Naive thymus-derived CD8-positive, alpha-beta T cell (primary cell): ENCODE measurements at places on chromosomes 16 and 17.

GRCh38 chr17:57513569-57513968, 231.5 kb downstream of the CCDC182 start:
- DNase-seq, result no peak

GRCh38 chr16:75097941-75098901, 18.4 kb downstream of the LDHD start:
- DNase-seq, result peak; percentile 43

- DNase-seq, result no peak
These were observed 666.9 kb upstream of the SOX9 start for GRCh38 chr17:71453876-71454422.

- DNase-seq, result no peak
These were observed 32.8 kb upstream of the ABCC12 start for GRCh38 chr16:48188449-48189102.

- no peak for DNase-seq
These were observed 12.5 kb downstream of the CALCOCO2 start for GRCh38 chr17:48843187-48843900.

DNA sequence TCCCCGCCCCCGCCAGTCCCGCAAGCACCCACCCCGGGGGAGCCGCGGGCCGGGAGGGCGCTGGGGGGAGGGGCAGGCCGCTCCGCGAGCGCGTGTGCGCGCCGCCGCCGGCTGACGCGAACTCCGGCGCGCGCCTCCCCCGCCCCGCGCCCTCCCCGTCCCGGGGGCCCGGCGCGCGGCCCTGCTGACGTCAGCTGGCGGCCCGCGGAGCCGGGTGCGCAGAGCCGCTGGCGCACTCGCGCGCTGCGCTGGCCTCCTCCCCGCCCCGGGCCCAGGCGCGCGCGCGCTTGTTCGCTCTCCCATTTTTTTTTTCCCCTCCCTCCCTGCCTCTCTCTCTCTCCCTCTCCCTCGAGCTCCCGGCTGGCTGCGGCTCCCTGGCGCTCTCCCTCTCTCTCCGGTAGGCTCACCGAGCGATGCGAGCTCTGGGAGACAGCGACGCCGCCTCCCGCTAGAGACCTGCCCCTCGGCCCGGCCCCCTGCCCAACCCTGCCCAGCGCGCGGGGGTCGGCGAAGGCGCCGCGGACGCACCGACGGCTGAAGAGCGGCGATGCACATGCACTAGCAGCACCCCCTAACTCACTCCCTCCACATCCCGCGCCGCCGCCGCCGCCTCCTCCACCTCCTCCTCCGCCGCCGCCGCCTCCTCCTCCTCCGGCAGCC, at the start of gene GNAO1:
Gene GNAO1 (plus strand): TSS at position 334 of the 660 bp plus-strand sequence. CDS start 747 bp downstream, outside the sequence.
- DNase-seq, result peak; percentile 38

- no peak for DNase-seq
These were observed 355.0 kb downstream of the KIF2B start for GRCh38 chr17:54177606-54178308.

- no peak for DNase-seq
These were observed 40.8 kb upstream of the VPS4A start for GRCh38 chr16:69270395-69270794.

DNA sequence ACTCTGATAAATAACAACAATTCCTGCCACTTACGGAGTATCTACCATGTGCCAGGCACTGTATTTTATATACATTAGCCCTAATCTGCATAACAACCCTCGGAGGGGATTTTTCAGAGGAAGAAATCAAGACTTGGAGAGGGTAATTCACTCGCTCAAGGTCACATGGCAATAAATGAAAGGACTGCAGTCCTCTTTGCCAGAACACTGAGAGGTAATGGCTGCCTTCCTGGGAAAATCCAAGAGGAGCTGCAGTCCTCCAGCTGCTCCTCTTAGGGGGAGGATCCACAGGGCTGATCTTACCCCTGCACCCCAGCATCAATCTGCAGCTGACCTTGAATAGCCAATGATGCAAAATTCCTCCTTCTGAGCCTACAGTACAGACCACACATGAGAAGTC, 114.1 kb upstream of the RPL38 start:
- no peak for DNase-seq

- DNase-seq, result no peak
These were observed 88.8 kb downstream of the MGAT5B start for GRCh38 chr17:76956846-76957540.

GRCh38 chr17:60435244-60436167, 13.2 kb downstream of the CHCT1 start:
- peak; percentile 59 for DNase-seq

GRCh38 chr17:7147772-7148171, 31.4 kb downstream of the ASGR1 start:
- no peak for DNase-seq

DNA sequence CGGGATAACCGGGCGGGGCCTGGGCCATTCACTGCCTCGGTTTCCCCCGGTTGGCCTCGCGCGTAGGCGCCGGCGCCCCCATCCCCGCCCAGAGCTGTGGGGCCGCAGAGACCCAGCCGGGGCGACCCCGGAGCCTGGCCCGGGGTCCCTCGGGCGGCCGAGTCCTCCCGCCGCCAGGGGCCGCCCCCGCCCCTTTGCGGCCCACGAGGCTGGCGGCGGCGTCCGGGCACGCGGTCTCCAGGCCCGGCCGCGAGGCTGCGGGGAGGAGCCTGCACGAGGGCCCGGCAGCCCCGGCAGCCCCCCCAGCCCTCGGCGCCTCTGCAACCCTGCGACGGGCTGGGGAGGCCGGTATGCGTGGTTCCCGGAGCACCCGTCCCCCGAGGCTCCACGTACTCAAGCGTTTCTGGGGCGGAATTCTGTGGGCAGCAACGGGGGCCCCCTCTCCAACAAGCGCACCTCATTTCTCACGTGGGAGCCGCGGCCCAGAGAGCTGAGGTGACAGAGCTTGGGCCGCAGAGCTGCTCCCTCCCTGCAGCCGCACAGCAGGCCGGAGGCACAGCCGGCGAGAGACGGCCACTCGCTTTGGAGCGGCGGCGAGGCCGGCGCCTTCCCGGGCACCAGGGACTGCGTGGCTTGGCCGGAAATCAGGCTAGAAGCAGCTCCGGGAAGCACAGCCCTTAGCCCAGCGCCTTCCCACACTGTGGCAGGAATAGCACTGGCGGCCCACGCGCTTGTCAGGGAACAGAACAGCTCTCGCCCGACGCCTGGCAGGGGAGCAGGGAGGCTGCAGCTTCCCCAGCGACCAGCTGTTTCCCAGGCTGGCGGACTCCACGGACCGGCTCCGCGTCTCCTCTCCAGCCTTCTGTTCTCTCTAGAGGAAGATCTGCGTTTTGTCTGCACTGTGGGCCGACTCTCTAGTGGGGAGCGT, 867 bp upstream of the LIMD2 start:
- peak; percentile 75 for DNase-seq

DNA sequence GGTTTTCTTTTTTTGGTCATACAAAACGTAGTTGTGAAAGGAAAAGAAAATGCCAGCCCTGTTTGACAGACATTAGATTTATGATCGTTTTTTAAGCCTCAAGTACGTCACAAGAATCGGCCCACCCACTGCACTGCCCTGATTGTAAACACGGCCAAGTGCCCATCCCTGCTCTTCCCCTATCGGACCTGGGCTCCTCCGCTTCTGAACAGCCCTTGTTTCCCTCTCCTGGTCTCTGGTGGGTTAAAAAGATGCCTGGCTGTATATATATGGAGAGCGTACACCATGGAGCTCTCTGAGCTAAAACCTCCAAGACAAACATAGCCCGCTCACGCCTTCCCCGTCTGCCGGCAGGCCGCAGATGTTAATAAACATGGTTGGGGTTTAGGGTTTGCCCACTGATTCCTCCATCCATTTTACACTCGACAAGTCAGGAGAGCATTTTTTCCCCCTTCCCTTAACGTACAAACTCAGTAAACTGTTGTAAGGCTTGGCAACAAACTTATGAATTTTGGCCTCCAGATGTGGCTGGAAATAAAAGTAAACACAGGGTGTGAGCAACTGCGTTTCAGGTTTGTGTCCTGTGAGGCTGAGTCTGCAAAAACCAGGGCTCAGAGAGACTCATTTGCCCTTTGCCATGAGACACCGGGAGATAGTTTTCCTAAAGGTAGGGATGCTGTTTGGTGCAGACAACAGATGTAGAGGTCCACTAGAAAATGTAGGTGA, 325.9 kb downstream of the SOX9 start:
- no peak for DNase-seq

- no peak for DNase-seq
These were observed 908 bp downstream of the TMEM98 start for GRCh38 chr17:32928586-32929535.

GRCh38 chr17:79045842-79046196, 21.9 kb downstream of the C1QTNF1 start:
- DNase-seq, result peak; percentile 60

DNA sequence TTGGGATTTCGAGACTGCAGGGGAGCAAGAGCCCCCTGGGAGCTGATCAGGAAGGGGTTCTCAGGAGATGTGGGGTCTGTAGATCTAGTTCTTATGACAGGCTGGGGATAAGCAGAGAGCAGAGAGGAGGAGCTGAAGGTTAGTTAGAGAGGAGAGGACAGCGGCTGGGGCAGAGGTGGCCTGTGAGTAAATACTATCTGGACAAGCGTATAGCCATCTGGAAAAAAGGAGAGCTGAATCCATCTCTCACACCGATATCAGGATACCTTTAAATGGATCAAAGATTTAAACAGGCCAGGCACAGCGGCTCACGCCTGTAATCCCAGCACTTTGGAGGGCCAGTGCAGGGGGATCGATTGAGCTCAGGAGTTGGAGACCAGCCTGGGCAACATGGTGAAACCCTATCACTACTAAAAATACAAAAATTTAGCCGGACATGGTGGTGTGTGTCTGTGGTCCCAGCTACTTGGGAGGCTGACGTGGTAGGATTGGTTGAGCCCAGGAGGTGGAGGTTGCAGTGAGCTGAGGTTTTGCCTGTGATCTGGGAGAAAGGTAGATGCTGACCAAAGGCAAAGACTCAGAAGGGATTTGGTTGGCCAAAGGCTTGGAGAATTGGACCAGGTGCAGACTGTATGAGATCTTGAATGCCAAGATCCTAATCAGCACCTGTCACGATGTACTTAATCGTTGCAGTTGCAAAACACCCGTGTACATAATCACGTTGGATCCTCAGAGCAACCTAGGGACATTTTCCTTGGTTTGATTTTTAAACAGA, 18.9 kb upstream of the SLC25A19 start:
- DNase-seq, result no peak

- DNase-seq, result no peak
These were observed 135.4 kb upstream of the CHMP6 start for GRCh38 chr17:80855948-80856862.

GRCh38 chr17:17052462-17053221, 10.4 kb downstream of the MPRIP start:
- DNase-seq, result no peak

GRCh38 chr17:17921192-17922069, 50.8 kb downstream of the TOM1L2 start:
- no peak for DNase-seq

DNA sequence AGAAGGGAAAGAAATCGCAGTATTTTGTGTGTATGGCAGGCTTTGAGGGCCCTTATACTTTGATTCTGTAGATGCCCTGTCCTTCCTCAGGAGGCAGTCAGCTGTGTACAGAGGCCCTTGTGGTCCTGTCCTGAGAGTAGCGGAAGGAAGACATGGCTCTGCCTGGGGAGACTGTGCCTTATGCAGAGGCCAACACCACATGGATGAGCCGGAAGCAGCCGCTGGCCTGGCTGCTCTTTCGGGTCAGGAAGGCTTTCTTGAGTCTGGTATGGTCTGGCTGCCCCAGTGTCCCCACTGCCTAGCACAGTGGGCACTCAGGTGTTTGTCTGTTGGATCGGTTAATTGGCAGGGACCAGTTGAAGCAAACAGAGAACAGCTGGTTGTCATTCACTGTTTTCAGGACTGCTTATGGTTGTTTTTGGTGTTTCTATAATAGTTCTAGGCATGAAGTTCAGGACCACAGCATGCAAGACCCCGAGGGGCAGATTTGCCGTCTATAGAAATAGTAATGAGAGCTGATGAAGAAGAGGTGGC, 12.4 kb downstream of the USP10 start:
- DNase-seq, result no peak

GRCh38 chr17:2174468-2175293, 119.8 kb downstream of the HIC1 start:
- no peak for DNase-seq

GRCh38 chr17:2004435-2004952, 20.6 kb downstream of the RTN4RL1 start:
- DNase-seq, result no peak

DNA sequence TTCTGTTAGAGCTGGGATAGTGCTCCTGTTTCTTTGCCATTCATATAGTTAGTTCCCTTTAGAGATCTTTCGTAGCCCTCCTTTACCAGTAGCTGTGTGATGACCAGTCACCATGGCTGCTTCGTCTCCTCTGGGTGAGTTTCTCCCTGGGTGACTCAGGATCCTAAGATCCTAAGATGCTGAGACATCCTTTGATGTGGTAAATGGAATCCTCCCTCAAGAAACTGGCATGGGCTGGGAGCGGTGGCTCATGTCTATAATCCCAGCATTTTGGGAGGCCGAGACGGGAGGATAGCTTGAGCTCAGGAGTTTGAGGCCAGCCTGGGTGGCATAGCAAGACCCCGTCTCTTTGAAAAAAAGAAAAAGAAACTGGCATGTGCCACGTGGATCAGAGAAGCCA, 5.9 kb downstream of the PHAF1 start:
- no peak for DNase-seq

GRCh38 chr17:19397556-19398041, 10.6 kb upstream of the MFAP4 start:
- DNase-seq, result no peak

DNA sequence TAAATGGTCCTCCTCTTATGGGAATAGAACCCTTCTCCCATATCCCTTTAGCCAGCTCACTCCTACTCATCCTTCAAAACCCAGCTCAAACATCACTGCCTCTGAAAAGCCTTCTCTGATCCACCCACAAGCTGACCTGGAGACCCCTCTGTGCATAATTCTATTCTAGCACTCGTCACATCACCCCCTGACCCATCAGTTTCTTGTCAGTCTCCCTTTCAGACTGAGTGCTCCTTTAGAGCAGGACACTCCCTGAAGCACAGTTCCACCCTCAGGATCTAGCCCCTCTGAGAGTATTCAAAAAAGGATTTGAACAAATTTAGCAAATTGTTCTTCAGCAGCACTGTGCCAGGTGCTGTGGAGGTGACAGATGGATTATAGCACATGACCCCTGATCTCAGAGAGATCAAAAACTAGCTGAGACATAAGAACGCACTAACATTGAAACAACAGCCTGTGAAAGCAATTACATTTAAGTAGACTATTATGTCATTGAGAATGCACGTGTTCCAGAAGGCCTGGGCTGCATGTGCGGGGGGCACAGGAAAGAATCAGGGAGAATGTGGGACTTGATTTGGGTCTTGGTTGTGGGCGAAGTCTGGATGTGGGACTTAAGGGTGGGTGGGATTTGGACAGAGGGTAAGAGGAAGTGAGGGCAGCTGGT, 43.5 kb downstream of the MRPS23 start:
- DNase-seq, result no peak

DNA sequence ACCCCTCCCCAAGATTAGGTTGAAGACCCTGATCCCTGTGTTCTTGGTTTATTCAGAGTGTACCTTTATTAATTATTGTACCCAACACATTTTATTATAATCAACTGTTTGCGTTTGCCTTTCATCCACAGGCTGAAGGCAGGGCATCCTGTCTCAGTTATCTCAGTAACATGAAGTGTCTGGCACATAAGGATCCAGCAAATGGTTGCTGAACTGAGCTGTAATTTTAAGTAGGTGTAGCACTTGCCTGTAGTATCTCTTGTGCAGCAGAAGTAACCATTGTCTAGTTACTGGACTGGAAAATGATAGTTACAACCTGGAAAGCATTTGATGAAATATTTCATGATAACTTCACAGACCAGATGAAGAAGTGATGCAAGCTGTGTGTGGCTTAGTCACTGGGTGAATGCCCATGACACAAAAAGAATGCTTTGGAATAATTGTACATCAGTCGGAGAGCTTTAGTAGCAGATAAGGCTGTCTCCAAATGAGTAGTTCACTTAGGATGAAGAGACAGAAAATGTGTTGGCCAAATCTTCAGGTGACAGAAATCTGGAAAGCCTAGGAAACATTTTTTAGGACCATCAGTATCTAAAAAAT, 56.6 kb downstream of the ESRP2 start:
- DNase-seq, result no peak
